ENCODE measurements at places on chromosomes 4 and X.

GRCh38 chrX:133888984-133889383, 96.4 kb downstream of the GPC3 start:
- DNase-seq, result no peak

- DNase-seq, result no peak
Observed at GRCh38 chrX:42804524-42804923, 26.6 kb upstream of the PPP1R2C start.

DNA sequence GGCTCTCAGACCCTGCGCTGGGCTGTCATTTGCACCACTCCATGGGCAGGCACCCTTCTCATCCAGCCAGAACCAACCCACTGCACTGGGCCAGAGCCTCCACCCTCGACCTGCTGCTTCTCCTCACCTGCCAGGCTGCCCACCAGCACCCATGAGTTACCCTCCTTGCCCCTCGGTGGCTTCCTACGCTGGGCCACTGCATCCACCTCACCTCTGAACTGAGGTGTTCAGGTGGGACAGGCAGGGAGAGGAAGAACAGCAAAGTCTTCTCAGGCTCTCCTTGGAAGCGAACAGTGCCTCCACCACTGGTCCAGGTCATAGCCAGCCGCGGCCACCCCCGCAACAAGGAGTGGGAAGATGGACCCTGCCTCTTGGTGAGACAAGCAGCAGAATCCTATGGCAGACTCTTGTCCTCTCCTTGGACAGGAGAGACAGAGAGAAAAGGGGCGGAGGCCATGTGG, 32.4 kb upstream of the HMX1 start:
- DNase-seq, result no peak

GRCh38 chr4:3572363-3572762, 40.1 kb upstream of the LRPAP1 start:
- DNase-seq, result no peak

DNA sequence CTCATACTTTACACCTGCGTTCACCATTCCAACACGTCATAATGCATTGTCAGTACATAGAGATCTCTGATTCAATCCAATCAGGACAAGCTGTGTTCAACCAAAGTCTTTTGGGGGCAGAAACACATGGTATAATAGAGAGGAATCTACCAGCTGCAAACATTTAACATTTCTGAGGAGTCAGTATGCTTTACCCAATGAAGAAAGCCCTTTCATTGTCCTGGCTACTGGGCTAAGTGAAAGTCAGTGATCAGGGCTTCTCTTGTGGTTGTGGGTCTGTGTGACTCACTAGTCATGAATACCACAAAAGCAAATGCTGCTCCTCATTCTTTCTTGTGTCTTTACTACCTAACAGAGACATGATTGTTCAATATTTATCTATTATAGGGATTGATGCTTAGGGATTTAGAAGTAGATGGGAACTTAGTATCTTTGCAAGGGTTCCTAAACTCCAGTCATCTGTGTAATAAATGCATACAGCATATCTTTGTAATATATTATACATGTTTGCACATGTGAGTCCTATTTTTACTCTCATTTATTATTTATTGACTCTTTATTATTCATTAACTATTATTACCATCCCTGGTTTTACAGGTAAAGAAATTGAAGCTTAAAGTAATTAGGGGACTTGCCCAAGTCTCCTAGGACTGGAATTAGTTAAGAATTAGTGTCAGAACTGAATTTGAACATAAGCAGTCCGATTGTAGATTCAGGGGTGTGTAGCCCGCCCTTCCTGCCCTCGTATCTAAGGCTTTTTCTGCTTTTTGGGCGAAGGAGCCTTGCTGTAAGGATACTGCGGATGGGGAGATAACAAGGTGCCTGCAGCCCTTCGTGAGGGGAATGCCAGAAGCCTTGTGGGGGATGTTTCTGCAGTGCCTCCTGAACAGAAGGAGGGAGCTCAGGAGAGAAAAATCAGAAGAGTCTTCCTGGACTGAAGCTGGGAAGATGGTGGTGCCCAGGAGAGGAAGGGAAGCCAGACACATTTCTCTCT, 353.1 kb upstream of the BOD1L1 start:
- DNase-seq, result peak; percentile 76

DNA sequence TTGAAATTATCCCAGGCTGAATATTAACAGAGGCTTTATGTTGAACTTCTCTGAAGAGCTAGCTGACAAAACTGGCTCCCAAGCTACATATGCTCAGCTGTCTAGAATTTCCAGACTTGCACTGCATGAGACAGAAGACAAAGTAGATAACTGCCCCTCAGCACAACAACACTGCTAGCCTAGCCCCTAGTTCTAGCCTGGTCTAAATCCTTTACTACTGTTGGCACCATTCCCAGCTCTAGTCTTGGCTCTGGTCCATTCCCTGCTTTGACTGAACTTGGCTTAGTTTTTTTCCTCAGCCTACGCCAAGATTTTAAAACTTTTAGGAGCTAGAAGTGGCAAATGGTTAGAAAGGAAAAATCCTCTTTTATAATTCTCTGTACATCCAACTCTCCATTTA, 7.6 kb upstream of the OPHN1 start:
- DNase-seq, result no peak

DNA sequence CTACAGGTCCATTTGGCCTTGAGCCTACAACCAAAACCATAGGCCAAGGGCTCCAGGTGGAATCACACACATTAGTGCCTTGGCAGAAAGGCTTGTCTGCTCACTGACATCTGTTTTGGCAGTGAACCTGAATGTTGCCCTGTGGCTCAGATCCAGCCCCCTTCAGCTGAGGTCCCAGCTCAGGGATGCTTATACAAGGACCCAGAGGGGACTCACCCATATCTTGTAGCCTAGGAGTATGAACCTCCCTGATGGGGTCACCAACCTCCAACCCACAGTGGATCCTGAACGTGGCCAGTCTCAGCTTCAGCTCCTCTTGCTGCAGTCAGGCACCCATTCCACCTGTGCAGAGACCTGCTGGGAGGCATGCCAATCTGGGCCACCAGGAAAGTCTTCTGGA, 50.8 kb upstream of the HMX1 start:
- no peak for DNase-seq

- DNase-seq, result no peak
Observed at GRCh38 chr4:188091-188490, 63.8 kb downstream of the ZNF718 start.

GRCh38 chr4:172957216-172957615, 211.4 kb upstream of the GALNT7 start:
- DNase-seq, result no peak

- DNase-seq, result no peak
Observed at GRCh38 chr4:2792396-2792710, 532 bp upstream of the SH3BP2 start.

- DNase-seq, result no peak
Observed at GRCh38 chr4:150904671-150905070, 110.4 kb downstream of the LRBA start.

DNA sequence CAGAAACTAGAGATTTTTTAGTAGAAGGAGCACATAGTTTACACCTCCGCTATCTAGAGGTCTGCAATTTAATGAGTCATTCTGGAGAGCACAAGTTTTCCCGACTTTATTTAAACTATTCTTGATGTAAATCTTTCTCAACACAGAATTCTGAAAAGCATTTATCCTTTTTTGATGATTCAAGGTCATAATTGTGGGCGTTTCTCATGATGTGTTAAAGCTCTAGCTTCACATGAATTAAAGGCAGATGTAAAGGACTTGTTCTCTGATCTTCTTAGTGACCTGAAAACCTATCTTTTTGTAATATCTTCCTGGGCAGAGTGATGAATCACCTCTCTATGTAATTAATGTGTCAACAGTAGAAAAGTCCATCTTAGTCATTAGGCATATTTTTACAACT, 128.8 kb downstream of the COMMD8 start:
- peak; percentile 20 for DNase-seq

DNA sequence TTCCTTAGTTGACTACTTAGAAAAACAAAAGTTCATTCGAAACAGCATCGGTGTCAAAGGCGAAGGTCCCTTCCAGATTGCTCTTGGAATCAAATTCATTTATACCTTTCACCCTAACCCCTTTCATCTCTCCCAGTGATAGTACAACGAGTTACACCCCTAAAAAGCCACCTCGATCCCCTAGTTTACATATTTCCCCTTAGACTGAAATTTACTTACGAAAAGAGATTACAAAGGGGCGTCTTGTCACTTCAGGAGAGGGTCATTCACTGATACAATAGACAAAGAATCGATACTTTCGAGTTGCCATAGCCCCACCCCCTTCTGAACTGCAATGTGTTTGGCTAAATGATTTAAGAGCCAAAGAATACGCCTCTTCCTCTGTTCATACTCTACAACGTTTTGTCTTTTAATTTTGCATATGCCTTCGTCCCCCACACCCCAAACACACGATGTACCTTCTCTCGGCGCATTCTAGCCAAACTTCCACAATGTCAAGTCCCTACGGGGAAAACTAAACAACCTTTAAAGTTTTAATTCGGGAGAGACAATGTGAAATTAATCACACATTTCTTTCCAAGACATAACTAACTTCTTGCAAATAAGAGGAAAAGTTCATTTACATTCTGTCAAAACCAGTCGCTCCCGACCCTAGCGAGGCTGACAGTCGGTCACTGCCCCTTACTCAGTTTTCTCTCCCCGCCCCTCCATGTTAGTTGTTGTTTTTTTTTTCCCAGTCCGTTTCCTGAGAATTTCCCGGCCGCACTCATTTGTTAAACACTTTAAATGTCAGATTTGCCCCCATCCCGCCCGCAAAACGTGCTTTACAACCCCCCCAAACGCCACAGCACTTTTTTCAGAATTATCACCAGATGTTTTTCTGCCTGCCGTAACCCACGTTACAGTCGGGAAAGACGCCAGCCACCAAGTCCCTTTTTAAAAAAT, 88.6 kb downstream of the HPRT1 start:
- DNase-seq, result no peak

- no peak for DNase-seq
Observed at GRCh38 chr4:123954220-123954619, 557.6 kb downstream of the SPRY1 start.

DNA sequence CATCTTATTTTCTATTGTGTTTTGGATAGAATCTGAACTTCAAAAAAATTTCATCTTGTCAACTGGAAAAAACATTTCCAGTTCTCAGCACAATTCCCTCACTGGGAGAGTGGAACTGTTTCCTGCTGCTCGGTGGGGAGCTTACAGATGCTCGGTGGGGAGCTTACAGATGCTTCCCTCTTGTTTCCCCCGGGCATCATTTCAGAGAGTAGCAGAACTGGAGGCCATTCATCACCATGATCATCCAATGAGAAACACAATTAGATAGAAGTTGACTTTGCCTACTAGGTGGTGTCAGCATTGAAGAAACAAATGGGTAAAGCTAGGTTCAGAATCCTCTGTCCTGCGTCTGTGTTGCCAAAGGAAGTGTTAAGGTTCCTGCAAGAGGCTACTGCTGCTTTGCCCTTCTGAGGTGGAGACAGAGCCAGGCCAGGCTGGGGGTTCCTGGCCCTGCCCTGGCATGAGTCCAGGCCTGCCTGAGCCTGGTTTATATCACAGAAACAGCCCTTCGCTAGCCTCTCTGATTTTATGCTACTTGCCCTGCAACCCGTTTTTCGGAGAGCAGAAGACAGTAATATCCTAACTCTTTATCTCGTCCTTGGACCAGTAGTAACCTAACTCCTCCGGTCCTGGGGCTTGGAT, 70.6 kb downstream of the TAPT1 start:
- DNase-seq, result no peak

DNA sequence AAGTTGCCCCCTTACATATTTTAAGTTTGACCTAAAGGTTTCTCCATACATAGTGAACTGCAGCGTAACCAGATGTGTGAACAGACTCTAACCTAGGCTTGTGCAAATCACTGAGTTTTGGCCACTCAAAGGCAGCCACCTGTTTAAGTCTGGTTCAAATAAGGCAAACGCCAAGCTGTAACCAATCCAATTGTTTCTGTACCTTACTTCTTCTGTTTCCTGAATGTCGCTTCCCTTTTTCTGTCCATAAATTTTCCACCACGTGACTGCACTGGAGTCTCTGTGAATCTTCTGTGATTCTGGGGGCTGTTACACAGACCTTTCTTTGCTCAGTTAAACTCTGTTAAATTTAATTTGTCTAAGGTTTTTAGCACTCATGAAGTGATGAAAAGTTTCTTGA, 618.8 kb downstream of the GLUD2 start:
- DNase-seq, result no peak

GRCh38 chr4:150501009-150501727, 80.8 kb upstream of the MAB21L2 start:
- DNase-seq, result peak; percentile 39

GRCh38 chr4:114866901-114867670, 246.3 kb downstream of the NDST4 start:
- DNase-seq, result no peak

DNA sequence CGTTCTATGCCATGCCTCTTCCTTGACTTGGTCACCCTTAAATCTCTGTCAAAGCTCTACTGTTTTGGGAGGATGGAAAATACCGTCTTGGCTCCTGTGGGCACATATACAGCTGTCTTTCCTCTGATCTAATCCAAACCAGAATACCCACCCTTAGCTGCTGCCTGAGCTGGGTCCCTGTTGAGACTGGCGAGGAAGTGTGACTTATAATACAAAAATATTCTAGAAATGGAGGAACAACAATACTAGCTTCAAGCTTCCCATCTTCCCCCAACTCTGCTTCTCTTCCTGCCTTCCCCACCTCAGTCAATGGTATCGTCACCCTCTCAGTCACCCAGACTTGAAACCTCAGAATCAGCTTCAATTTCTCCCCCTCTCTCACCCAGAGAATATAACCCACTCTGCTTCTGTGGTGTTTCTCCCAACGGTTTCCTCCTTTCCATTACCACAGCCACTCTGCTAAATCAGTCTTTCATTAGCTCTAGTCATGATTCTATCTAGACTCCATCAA, 599 bp upstream of the IL2RG start:
- no peak for DNase-seq

- DNase-seq, result no peak
Observed at GRCh38 chr4:3308691-3309090, 15.9 kb downstream of the RGS12 start.

DNA sequence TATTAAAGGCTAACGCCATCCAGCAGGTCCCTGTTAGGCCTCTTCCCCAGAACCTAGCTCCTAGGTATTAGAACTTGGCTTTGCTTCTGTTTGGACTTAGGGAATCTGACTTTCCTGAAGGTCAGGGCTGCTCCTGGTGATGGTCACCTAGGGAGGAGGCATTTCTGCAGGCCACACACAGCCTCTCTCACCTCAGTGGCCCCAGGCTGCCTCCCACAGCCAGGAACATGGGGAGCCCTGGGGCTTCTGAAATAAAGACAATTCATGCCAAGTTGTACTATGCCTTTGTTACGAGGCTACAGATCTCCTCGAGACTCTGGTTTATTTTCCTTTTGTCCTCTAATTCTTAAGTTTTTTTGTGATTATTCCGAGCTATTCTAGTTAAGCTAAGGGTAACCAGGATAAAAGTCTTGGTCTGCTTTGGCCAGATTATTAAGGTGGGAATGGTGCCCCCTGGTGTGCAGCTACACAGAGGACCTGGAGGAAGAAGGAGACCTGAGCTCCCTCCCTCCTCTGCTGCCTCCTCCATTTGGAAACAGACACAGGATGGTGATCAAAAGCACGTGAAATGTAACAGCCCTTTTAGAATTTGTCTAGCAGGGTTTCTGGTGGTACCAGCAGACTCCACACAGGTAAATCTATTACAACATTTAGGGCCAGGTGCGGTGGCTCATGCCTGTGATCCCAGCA, 131.0 kb downstream of the DCLK2 start:
- peak; percentile 44 for DNase-seq
